ENCODE measurements at places on chromosomes 7 and 10.

- no peak for DNase-seq
Measured at GRCh38 chr10:129035052-129035827, 431.8 kb upstream of the MGMT start.

DNA sequence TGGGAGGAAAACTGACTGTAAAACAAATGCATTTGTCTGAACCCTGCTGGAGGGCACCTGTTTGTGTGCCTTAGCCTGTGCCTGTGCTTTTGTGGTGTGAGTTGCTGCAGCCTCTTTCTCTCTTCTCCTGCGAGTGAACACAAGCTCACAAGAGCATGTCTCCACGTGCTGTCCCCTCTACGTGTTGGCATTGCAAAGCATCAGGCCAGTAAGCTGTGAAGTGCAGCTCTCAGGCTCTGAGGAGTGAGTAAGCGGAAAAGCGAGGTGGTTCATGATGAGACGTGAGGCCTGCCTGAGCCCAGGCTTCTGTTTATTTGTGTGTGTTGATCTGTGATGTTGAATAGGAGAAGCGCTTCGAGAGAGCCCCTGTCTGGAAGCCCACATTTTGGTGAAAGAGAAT is 85.6 kb upstream of the PDCD4 start:
- DNase-seq, result peak; percentile 16

DNA sequence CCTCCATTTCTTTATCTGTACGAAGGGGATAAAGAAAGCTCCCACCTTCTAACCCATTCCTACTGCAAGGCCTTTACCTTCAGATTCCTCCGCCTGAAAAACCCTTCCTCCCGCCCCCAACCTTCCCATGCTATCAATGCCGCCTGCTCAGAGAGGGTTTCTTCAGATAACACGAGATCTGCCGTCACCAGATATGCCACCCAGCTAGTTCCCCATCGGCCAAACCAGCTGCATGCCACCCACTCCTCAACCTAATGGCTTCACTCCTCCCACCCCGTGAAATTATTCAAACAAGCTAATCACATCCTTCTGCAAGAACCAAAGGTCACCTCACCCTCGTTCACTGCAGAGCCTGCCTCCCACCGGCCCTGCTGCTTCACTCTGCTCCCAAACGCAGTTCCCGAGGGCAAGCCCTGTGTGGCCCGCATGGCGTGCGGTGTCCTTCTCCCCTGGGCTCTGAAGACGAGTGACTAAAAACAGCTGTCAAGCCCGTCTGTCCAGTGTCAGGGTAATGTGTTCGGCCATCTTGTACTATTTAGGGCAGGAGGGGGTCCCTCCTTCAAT is 46.8 kb upstream of the TMEM213 start:
- no peak for DNase-seq

DNA sequence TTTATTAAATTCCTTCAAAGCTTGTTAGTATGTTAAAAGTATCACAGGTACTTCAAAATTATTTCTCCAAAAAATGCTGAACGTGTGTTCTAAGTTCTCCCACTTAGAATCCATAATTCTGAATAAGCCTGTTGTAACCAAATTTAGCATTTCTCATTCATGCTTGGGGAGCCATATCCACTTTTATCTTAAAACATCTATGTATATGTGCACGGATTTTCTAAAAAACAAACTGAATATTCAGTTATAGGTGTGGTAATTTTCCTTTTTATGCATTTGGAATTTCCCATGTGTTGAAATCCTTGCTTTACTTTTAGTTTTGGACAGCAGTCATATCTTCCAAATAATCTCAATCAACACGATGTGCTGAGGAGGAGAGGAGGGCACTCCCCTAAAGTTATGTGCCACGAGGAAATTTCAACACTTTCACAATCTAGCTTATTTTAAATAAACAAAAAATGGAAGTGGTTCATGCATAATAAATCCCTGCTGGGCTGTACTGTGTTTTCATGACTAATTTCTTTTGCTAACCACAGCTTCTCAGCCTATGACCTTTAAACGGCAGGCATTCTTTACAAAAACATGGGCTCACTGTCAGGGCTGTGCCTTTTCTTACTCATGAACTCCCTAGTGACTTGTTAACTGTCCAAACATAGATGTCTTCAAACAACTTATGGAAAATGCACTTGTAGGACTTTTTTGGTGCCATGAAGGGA is 380.3 kb upstream of the SEMA3C start:
- DNase-seq, result no peak

DNA sequence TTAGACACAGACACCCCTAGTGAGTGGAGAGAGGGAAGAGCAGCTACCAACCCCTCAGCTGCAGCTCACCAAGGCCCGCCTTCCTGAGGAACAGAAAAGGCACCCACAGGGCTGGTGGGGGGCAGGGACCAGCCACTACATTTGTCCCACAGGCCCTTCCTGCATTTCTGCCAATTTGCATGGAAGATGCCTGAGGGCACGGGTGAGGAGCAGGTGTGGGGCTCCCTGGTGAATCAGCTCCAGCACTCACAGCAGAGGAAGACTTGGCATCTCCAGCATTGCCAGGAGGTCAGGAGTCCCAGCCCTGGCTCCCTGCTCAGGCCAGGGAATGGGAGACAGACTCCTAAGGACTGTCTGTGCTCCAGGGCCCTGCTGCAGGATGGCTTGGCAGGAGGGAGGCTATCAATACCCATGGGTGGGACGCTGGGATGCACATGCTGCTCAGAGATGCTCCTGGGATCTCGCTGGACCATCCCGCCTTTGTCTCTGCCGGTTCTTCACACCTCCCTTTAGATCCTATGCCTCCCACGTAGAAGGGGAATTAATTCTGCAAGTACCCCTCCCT is 109.7 kb downstream of the SLIT1 start:
- DNase-seq, result no peak

DNA sequence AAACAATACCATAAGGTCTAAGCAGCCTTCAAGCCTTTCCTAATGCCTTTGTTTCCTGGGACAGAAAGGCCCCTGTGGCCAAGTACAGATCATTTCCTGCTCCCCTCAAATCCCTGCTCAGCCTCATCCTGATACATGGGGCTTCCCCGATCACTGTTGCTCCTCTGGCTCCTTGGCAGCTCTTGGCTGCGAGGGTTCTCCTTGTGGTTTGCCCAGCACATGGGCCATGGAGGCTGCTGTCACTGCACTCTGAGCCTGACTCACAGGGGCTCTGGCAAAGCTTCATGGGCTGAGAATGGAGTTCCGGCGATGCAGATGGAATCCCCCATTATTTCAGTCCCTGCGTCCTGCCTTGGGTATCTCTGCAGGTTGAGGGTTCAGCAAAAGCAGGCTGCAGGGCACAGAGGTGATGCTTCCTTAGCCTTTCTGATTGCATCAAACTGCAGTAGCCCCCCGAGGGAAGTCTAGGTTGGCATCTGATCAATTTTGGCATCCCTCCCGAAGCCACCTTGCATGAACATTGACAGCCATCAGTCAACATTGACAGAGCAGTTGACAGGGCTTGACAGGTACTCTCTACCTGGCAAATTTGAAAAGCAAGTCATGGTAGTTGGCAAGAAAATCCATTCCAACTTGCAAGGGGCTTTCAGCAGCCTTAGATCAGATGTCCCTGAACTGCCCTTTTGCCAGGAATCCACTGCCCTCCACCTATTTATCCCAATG is 168.6 kb downstream of the GFRA1 start:
- no peak for DNase-seq

- DNase-seq, result no peak
Measured at GRCh38 chr7:140055833-140056232, 6.9 kb downstream of the PARP12 start.

DNA sequence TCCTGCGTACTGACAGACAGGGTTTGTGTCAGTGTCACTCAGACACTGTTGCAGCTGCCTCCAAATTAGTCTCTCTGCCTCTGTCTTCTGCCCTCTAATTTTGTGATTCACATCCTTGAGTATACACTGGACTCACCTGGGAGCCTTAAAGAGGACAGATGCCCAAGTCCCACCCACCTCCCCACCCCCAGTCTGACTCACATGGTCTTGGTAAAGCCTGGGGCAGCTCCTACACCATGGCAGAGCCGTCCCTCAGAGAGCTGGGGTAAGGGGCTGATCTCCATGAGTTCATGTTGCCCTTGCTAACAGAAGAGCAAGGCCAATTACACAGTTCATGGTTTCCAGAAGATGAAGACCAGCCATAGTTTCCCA is 197.6 kb upstream of the STK17A start:
- no peak for DNase-seq

- peak; percentile 15 for DNase-seq
Measured at GRCh38 chr7:112869111-112869774, 79.0 kb upstream of the TMEM168 start.

- no peak for DNase-seq
Measured at GRCh38 chr10:18753312-18753895, 94.2 kb downstream of the ARL5B start.

DNA sequence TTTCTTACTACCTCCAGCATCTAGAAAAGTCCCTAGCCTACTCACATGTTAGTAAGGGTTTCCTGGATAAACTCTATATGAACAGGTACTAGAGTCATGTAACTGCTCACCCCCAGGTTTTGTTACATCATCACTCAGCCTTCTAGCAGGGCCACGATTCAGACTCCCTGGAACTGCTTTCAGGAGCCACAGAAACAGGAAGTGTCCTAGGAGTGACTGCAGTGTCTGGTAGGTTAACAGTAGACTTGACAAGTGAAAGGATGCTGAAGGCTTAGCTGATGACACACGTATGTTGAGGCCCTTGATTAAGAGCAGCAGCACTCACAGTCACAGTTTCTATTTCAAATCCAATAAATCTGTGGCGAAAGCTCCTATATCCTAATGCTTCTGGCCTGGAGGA is 101.2 kb downstream of the DNMBP start:
- DNase-seq, result no peak

DNA sequence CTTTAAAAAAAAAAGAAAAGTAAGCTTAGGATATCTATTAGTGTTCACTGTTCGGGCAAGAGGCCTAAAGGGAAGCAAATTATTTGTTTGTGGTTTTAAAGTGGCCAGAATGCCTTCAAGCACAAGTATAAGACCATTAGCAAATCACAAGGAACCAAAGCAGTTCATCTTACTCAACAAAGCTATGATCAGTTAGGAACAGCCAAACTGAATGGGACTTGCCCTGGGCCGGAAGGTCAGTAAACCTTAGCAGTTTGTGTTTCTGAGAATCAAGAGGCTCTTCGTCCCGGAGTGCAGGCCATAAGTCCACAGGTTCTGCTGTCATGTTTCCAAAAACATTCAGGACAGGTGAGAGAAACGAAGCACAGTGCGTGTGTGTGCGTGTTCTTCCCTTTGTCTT is 4.5 kb downstream of the FBXW4 start:
- no peak for DNase-seq

DNA sequence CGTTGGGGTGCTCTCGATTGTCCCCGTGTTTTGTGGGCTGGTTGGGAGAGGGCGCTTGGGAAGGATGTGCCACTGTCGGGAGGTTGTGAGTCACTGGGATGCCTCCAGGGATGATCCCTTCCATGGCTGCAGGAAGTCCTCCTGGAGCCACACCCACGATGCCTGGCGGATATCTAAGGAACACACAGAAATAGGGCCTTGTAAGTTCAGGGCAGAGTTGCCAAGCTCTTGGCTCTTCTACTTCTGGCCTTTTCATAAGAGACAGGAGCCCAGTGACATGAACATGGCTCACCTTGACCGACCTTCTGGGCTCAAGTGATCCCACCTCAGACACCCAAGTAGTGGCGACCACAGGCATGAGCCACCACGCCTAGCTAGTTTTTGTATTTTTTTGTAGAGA is 47.6 kb downstream of the ZRANB1 start:
- DNase-seq, result no peak

DNA sequence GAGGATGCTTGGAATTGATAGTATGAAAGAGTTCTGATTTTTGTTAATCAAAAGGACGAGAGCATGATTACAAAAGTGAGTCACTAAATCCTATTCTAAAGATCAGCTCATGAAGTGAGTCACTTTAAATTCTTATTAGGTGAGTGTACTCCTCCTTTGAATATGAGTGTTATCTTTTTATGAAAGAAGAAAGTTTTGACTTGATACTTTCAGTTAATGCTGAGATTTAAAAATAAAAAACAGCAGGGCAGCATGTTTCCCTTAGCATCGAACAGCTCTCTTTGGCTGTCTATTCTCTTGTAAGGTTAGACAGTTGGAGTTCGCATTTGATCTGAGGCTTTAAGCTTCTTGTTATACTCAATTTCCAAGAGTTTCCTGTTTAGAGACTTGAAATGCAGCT is 222.0 kb downstream of the TWIST1 start:
- no peak for DNase-seq

DNA sequence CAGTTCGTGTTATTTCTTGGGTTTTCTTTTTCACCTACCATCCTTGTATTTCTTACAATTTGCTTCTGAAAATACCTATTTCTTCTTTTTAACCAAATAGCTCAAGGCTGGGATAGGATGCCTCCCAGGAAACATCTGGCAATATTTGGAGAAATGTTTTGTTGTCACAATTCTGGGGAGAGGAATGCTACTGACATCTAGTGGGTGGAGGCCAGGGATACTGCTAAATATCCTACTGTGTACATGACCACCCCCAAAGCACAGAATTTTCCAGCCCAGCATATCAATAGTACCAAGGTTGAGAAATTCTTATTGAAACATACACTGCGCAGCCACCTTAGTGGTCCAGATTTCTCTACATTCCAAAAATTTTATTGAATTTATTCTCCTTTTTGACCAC is 55.5 kb downstream of the CNTNAP2 start:
- no peak for DNase-seq

DNA sequence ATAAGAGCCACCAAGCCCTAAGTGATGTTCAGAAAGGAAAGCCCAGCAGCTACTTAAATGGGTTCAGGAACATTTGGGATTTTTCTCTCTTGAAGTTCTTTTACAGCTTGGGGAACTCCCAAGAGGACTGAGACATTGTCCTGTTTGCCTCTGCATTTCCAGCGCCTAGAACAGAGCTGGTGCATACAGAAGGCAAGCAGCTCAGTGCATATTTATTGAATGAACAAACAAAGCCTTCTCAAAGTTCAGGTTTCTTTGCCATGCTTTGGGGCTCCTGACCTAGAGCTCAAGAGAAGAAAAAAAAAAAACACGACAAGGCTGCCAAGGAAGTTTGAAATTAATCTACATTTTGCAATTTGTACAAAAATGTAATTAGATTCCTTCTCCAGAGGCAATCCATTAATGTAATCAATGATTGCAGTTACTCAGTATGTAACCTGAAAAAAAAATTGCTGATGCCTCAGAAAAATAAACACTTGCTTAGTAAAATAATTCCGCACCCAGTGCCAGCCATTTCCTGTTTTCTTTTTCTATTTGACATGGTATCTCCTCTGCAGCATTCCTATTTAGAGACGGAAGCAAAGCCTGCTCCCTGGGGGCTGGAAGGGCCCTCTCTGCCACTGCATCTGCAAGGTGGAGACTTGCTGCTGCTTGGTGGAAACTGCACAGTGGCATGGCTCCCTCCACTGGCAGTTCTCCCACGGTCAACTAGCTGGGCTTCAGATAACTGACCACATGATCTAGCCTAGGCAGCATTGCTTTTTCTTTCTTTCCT is 157.3 kb downstream of the TMEM178B start:
- DNase-seq, result peak; percentile 33

Data from nephron progenitor cell (in vitro differentiated cells).